ENCODE measurements at places on chromosomes 7 and 10.
A peak's percentile ranks its signal among the peaks of the same experiment; 100 is the strongest.

GRCh38 chr10:16787361-16787791 lies 29.8 kb downstream of the RSU1 start:
- DNase-seq: no peak

GRCh38 chr7:130149281-130150139 lies 55.7 kb downstream of the TMEM209 start:
- DNase-seq: no peak

DNA sequence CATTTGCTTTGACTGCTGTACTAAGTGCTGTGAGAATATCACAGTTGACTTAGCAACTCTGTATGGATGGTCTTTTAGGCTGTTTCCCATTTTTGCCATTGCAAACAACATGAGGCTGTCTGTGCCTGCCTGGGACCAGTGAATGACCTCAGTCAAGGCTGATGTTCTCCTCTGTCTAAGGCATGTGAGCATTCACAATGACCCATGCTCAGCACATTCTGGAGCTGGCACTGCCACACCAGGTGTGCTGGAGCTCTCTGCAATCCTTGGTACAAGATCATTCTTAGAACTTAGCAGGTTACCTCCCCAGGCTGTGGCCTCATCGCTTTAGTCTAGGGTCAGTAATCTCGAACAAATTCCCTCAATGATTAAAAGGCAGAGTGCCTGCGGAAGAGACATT lies 61.9 kb downstream of the SH3PXD2A start:
- DNase-seq: no peak

- no peak for DNase-seq
Measured at GRCh38 chr10:101607124-101607523, 19.0 kb downstream of the DPCD start.

GRCh38 chr10:71604324-71605018 lies 115.1 kb downstream of the C10orf105 start:
- DNase-seq: no peak

DNA sequence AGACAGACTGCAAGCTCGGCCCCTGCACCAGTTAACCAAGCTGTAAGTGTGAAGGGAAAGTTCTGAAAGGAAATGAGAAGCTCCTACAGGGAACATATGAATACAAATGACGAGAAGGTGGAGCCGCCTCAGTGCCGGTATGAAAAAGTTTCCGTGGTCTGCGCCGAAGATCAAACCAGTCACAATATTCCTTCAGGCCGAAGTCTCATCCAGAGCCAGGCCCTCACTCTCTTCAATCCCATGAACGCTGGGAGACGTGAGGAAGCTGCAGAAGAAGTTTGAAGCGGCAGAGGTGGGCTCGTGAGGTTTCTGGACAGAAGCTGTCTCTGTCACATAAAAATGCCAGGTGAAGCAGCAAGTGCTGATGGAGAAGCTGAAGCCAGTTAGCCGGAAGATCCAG lies 71.9 kb downstream of the CFAP46 start:
- no peak for DNase-seq

DNA sequence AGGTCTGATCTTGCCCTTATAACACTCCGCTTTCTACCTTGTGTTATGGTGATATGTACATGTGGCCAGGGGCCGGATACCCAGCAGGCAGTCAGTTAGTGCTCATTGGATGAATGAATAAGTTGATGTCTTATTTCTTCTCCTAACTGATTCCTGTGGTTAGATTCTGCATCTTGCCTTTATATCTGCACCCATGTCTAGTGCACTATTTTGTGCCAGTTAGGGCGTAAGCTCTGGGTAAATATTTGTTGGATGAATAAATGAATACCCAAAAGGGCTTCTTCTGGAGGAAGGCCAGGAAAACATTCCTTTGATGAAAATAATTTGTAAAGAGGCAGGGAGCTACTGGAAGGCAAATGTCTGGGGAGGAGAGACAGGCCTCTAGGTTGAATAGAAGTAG lies 148.2 kb downstream of the CHN2 start:
- no peak for DNase-seq

- DNase-seq: no peak
Measured at GRCh38 chr7:30238721-30239441, 45.5 kb upstream of the ZNRF2 start.

- DNase-seq: no peak
Measured at GRCh38 chr7:64863969-64864368, 39.1 kb upstream of the ZNF273 start.

- no peak for DNase-seq
Measured at GRCh38 chr7:22554184-22554583, 54.2 kb upstream of the STEAP1B start.

DNA sequence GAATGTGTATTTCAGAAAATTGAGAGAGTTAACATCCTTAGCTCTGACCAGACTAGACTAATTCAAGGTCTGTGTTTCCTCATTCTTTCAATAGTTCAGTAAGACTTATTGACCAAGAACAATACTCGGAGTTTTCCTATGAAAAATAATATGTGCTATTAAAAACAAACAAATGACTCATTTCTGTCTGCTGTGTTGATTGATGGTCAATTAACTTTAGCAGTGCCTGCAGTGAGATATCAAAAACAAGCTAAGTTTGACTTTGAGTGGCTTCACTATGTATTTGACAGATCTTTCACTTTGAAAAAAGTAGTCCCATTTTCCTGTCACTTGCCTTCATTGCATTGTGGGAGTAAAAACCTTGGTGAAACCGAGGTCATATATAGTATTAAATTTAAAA lies 91.0 kb downstream of the GNAT3 start:
- no peak for DNase-seq

GRCh38 chr10:62054408-62054807 lies 152.9 kb downstream of the ARID5B start:
- DNase-seq: no peak

- no peak for DNase-seq
Measured at GRCh38 chr7:151726652-151727578, 150.0 kb downstream of the PRKAG2 start.

DNA sequence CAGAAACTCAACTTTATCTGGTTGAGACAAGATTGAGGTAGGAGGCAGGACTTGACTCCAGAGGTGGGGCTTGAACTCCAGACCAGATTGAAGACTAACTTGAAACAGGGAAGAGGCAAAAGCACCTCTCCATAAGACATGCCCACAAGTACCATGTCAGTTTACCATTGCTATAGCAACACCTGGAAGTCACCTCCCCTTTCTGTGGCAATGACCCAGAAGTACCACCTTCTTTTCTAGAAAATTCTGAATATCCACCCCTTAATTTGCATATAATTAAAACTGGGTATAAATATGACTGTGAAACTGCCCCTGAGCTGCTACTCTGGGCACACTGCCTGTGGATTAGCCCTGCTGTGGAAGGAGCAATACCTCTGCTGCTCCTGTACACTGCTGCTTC lies 4.9 kb upstream of the TOMM7 start:
- DNase-seq: no peak

DNA sequence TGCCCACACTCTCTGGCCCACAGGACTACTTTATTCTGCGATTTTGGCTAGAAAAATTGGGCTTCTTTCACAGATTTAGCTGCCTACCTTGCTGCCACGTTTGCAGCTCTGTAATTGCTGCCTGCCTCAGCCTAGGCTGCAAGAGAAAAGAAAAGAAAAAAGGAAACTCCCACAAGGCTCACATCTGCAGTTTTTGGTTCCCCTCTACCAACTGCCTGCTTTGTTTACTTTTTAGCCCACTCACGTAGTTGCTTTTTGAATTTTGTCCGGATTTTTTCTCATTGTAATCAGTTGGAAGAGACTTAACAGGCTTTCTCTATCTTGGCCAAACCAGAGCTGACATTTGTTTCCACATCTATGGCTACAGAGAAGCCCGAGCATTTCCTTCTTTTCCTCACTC lies 24.3 kb downstream of the SUN3 start:
- no peak for DNase-seq

DNA sequence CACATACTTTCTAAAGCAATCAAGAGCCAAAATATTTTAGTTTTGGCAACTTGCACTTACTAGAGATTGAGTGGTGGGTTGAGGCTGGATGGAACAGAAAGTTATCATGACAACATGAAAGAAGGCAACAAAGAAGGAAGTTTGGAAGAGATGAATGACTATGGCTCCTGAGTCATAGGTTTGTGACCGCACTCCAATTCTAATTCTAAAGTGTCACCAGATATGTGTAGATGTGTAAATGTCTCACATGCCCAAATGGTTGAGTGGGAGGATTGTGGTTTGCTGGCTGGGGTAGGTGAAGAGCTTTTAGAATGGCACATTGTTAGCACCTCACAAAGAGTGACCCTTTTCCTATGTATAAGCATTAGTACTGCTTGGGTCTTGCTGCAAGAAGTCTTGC lies 20.2 kb downstream of the TAS2R16 start:
- DNase-seq: no peak

- no peak for DNase-seq
Measured at GRCh38 chr10:33869481-33869880, 535.0 kb upstream of the NRP1 start.

GRCh38 chr10:115026056-115026745 lies 67.0 kb upstream of the ATRNL1 start:
- DNase-seq: no peak

DNA sequence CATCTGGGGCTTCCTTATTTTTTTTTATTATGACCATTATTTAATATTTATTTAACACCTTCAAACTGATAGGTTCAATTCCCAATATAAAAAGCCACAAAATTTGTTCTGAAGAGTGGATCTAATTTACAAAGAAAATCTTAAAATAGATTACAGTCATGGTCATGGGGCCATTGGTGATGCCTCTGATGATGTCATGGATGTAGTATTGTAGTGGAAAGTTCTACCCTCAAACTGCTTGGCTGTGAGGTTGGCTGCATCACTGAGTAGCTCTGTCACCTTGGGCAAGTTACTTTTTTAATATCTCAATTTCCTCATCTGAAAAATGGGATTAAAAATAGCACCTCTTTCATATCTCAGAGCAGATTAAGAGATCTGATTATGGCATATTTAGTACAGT lies 128.5 kb downstream of the DKK1 start:
- DNase-seq: no peak

DNA sequence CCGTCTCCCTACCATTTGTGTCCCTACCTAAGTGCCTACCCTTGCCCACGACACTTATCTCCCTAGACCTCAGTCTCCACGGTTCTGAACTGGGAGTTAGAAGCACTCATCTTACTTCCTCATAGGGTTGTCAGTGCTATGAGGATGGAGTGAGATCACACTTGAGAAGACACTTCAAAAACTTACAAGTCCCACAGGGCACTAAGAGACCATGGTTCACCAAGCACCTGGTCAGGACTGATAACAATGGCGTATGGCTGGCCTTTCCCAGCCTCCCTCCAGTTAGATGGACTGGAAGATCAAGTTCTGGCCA lies 43.2 kb downstream of the KCNMA1 start:
- no peak for DNase-seq

GRCh38 chr7:50953303-50953702 lies 170.6 kb upstream of the GRB10 start:
- DNase-seq: no peak

- DNase-seq: no peak
Measured at GRCh38 chr10:32125023-32125422, 68.8 kb upstream of the KIF5B start.

- no peak for DNase-seq
Measured at GRCh38 chr7:79876848-79877252, 257.8 kb upstream of the GNAI1 start.

DNA sequence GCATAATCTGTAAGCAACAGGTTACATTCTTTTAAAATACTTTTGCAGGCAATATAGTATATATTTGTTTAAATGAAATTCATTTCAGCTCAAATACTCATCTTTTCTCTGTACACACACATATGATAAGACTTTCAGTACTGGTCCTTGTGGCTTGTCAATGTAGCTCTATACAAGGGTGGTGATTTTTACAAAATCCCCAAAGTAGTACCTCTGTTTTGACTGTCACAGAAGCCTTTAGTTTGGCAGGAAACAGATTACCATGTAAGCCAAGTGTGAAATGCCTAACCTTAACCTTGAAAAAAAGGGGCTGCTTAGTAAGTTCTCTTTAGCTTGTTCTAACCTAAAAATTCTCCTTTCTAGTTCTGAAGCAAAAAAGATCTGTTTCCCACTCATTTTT lies 87.9 kb downstream of the KCND2 start:
- DNase-seq: no peak

- DNase-seq: no peak
Measured at GRCh38 chr7:36317276-36317675, 72.4 kb upstream of the ANLN start.

GRCh38 chr10:70656489-70656888 lies 15.8 kb upstream of the ADAMTS14 start:
- peak; percentile 28 for DNase-seq

- DNase-seq: no peak
Measured at GRCh38 chr10:62422068-62422590, 48.0 kb downstream of the ZNF365 start.

GRCh38 chr7:152145853-152146466 lies 120.5 kb downstream of the GALNT11 start:
- no peak for DNase-seq

GRCh38 chr7:7315851-7316250 lies 133.5 kb downstream of the C1GALT1 start:
- no peak for DNase-seq

DNA sequence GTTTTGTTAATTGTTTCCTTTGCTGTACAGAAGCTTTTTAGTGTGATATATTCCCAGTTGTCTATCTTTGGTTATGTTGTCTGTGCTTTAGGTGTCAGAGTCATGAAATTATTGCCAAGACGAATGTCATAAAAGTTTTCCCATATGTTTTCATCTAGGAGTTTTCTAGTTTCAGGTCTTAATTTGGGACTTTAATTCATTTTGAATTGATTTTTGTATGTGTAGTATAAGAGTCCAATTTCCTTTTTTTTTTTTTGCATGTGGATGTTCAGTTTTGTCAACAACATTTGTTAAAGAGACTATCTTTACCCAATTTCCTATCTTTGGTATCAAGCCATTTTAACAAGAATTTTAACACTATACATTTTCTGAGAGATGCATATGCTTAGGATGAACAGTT lies 432.2 kb downstream of the CNTNAP2 start:
- DNase-seq: no peak

GRCh38 chr7:45650404-45651394 lies 76.5 kb downstream of the ADCY1 start:
- no peak for DNase-seq

DNA sequence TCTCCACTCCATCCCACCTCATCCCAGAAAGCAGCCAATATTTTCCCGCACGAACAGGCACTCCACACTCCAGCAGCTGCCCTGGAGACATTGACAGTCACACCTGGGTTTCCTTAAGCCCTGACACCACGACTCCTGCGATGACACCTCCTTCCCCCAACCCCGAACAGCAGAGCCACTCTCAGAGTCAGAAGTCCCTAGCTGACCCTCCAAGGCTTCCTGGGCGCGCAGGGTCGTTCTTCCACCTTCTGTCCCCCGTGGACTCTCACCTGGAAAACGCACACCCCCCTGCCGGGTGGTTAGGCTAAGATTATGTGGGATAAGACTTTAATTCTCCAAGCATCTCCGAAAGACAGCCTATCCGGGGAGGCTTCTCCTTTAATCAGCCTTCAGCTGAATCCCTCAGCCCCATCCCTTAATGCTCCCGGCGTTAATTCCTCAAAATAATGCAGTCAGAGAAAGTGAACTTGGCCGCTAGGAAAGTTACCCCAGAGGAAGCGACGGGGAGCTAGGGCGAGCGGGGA lies 1.1 kb downstream of the DENND11 start:
- DNase-seq: no peak

Measured in stimulated activated CD8-positive, alpha-beta memory T cell treated with anti-CD3 and anti-CD28 coated beads, Interleukin-7, amount 100 ng/mL, for 48 hours (primary cell).